ENCODE measurements at places on chromosomes 3 and 15.

DNA sequence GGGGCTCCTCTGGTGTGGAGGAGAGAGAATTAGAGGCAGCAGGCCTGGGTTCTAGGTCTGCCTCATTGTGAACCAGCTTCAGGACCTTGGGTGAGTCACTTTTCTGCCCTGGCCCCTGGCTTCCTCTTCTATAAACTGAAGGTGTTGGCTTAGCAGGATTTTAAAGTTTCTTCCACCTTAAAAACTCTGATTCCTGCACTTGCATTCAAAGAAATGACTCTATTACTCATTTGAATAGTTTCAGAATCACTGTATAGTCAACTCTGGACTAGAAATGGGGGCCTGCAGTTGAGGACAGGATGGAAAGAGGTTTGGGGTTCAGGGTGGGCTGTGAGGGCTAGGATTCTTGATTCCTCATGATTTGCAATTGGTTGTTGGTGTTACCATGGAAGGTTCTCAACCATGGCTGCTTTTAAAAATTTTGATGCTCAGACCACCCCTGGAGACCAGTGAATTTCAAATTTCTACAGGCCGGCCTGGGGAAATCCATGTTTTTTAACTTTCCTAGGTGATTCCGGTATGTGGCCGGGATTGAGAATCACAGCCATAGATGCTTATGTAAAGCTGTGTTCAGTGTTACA, 19.9 kb downstream of the SMAD3 start:
- no peak for DNase-seq

DNA sequence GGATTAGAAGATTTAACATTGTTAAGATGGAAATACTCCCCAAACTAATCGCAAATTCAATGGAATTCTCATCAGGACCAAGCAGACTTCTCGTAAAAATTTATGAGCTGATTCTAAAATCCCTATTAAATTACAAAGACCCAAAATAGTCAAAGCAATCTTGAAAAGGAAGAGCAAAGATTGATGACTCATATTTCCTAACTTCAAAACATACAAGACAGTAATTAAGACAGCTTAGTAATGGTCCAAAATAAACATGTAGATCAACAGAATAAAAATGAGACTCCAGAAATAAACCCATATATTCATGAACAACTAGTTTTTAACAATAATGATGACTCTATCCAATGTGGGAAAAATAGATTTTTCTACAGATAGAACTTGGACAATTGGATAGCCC, 148.7 kb downstream of the SI start:
- DNase-seq: no peak

GRCh38 chr3:17831366-17831765, 88.9 kb upstream of the TBC1D5 start:
- no peak for DNase-seq

GRCh38 chr3:33664195-33664594, 53.9 kb downstream of the CLASP2 start:
- no peak for DNase-seq

- DNase-seq: no peak
Measured at GRCh38 chr15:78837543-78837942, 26.3 kb upstream of the ADAMTS7 start.

GRCh38 chr3:183695569-183696364, 1.8 kb upstream of the YEATS2 start:
- no peak for DNase-seq

- no peak for DNase-seq
Measured at GRCh38 chr15:70016511-70016994, 81.2 kb downstream of the TLE3 start.

- no peak for DNase-seq
Measured at GRCh38 chr15:63531586-63531985, 27.2 kb downstream of the USP3 start.

GRCh38 chr15:93027413-93027812, 61.6 kb downstream of the RGMA start:
- no peak for DNase-seq

DNA sequence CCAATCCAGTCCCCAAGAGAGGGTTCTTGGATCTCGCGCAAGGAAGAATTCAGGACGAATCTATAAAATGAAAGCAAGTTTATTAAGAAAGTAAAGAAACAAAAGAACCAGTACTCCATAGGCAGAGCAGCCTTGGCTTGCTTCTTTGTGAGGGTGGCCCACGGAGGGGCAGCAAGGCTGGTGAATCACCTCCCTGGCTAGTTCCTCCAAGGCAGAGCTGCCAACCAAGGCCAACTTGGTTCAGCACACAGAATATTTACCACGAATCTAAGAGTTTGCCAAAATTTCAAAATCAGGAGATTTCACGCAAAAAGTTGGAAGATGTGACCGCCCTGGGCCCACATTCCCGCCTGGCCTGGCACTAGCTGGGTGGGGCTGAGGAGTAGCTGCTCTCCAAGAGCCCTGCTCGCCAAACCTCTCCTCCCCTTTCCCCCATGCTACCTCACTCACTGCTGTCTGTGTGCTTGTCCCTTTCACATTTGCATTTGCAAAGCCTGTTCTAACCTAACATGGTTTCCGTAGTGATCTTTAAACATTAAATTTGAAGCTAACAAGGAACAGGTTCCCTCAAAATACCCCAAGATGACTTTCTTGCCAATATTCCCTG, 26.2 kb upstream of the DCUN1D1 start:
- no peak for DNase-seq

- DNase-seq: no peak
Measured at GRCh38 chr3:153111016-153111415, 51.0 kb upstream of the RAP2B start.

- DNase-seq: no peak
Measured at GRCh38 chr3:195735036-195735695, 14.4 kb downstream of the MUC20 start.

- no peak for DNase-seq
Measured at GRCh38 chr3:11910971-11911531, 64.4 kb upstream of the TAMM41 start.

DNA sequence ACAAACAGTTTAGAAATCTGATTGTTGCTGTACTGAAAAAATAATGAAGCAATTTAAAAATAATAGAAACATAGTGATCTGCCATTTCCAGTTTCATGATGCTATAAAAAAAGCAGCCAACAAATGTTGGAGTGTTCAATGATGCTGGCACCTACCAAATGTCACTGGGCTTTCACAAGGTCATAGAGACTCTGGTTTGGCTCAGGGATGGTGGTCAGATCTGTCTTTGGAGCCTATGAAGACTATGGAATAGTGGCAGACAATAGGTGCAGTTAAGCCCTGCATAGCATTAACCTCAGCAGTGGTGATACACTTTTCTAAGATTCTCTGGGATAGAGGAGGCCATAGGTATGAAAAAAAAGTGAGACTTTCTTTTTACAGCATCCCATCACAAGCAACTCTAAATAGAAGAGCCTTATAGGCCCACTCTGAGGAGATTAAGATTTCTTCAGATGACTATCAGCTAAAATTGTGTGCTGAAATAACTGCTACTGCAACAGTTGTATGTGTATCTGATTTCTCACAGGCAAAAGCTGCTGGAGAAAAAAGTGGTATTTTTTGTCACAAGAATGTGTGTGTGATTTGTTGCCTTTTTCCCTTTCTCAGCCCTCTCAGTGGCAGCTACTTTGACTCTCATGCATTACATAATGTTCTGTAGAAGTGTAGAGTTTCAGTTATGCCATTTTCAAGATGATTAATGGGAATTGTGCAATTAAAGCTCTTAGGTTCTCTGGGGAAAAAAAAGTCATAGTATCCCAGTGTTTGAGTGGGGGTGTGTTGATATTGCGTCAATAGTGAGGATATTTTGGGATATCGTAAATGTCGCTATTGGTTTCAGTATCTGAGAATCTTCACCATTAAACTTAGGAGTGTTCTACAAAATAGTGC, 137.4 kb downstream of the MBNL1 start:
- no peak for DNase-seq

DNA sequence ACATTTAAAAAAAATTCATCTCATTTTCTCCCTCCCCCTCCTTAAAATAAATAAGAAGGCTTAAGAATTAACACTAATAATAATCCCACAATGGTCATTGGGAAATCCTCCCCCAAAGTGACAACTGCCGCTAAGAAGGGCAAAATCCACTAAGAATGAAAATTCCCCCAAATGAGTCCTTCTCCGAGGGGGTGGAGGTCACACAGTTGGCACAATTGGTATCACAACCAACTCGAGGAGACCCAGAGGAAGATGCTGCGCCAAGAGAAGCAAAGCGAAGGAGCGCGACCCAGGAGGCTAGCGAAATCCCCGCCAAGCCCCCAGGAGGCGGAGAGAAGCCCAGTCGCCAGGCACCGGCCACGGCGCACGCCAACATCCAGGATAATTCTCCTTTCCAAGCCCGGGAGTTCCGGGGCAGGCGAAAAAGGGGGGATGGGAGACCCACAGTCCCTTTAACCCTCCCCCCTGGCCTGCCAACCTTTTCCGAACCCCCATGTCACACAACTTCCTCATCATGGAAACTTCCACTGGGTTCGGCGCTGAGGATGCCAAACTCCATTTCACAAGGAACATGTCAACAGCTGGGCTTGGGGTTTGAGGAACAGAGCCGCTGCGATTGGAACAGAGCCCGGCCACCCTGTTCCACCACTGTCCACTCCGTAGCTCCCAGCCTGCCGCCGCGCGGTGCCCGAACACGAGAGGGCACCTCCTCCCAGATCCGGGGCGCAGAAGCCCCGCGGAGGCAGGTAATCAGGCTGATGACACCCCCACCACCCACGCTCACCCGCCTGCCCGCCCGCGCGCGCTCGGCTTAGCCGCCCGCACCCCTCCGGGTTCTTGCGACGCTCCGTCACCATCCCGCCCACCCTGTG, 668 bp downstream of the THRB start:
- DNase-seq: no peak

DNA sequence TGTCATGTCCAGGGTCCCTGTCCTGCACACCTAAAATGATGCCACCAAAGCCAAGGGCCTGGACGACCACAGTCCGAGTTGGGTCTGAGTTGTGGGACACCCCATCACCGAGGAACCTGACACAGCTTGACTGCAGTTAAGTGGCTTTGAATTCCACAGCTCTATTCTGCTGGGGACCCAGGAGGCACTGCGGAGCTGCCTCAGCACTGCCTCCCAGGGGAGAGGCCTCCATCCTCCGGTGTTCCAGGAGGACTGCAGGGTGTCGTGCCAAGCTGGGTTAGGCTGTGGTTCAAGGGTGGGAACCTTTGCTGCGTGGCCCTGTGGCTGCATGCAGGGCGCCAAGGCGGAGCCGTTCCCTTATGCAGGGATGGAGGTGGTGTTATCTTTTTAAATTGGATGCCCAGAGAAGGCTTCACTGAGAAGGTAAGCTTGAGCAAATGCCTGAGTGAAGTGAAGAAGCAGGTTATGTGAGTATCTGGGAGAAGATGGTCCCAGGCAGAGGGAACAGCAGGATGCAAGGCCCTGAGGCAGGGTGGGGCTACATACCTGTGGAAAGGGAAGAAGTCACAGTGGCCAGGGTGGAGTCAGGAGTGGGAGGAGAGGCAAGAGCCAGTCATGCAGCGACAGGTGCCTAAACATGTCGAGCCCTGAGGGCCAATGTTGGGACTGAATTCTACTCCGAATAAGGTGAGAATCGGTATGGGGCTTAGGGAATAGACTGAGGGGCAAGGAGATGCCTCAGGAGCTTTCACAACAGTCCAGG, 144.8 kb downstream of the TPRA1 start:
- no peak for DNase-seq

DNA sequence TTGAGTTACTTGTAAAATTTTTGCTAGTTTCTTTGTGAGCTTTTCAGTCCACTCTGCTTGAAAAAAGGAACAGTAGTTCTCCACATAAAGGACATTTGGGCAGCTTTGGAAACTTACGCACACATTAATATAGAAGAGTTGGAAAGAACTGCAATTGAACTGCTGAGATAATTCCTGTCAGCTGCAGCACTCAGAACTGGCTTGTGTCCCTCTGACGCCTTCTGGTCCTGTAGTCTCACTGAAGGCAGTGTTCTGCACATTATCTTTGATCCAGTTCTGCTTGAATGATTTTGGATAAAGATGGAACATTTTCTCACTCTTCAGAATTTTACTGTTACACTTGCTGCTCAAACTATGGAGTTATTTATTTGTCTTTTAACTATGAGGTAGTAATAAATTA, 901.9 kb downstream of the OTOL1 start:
- DNase-seq: no peak

- DNase-seq: no peak
Measured at GRCh38 chr3:56836276-56837163, 34.8 kb upstream of the ARHGEF3 start.

DNA sequence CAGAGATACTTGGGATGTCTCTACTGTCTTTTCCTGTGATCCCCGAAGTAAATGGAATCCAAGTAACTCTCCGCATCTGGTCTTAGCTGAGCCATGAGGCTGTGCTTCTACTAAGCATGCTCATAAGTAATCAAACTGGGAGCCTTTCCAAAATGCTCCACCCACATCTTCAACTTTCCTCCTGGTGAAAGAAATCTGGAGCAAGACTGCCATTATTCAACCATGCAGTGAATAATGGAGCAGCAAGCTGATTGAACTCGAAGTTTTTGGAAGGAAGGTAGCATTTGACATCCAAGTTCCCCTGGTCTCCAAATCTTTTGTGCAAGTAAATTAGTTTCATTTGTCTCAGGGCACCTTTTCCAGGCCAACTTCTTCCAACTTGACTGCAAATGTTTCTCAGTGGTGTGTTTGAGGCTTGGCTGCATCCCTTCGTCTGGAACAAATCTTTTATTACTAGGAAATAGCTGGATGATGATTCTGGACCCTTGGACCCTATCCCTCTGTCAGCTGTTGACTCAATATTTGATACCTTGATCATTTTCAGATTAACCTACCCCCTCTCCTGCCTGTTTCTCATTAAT, 19.4 kb downstream of the GXYLT2 start:
- DNase-seq: no peak

DNA sequence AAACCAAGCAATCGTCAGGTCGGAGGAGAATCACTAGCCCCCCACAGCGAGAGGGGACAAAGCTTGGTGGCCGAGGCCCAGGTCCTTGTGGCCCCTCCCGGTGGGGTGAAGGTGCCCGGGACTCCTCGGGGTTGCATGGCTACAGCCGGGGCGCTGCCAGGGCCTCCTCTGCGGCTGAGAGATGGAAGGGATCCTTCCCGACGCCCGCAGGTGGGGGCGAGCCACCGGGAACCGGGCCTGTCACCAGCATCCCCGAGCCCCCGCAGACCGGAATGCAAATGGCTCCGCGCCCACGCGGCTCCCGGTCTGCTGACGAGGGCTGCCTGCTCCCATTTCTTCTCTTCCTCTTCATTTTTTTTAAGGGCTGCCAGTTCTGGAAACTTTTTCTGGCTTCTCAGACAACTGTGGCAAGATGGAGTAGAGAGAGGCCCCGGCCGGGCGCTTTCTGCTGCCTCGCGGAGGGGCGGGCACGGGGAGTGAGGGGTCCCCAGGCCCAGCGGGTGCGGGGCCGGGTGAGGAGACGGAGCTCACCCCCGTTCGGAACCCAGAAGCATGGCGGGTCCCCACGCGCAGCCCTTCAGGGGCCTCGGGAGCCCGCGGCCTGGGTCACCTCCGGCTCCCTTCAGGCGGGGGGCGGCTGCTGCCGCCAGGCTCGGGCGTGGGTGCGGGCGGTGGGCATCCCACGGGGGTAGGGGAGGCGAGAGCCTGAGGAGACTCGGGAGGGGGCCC, 27.5 kb downstream of the MELTF start:
- no peak for DNase-seq
